ENCODE measurements at places on chromosomes 4 and X.

DNA sequence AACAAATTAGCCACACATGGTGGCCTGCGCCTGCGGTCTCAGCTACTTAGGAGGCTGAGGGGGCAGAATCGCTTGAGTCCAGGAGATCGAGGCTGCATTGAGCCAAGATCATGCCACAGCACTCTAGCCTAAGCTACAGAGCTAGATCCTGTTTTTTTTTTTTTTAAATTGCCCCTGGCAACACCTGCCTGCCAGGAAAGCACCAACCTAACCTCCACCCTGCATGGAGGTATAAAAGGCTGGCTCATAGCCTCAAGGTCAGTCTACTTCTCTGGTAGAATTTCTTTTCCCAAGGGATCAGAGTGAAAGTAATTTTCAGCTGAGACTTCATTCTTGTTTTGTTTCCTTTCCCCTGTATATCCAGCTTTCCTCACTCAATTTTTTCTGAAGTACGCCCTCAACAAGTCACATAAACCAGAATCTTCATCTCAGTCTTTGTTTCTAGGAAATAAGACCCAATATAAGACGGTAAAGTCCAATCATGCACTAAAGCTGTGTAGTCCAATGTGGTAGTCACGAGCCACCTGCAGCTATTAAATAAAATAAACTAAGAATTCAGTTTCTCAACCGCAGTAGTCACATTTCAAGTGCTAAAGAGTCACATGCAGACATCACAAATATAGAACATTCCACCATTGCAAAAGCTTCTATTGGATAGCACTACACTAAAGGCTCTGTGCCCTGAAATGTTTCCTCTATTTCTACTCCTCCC lies 113.3 kb downstream of the HPGD start:
- no peak for DNase-seq

- DNase-seq: no peak
Measured at GRCh38 chr4:25862411-25863346, at the start of gene SEL1L3. TSS of gene SEL1L3 (minus strand) at chr4:25862988. CDS start at chr4:25862836, 152 bp downstream.

DNA sequence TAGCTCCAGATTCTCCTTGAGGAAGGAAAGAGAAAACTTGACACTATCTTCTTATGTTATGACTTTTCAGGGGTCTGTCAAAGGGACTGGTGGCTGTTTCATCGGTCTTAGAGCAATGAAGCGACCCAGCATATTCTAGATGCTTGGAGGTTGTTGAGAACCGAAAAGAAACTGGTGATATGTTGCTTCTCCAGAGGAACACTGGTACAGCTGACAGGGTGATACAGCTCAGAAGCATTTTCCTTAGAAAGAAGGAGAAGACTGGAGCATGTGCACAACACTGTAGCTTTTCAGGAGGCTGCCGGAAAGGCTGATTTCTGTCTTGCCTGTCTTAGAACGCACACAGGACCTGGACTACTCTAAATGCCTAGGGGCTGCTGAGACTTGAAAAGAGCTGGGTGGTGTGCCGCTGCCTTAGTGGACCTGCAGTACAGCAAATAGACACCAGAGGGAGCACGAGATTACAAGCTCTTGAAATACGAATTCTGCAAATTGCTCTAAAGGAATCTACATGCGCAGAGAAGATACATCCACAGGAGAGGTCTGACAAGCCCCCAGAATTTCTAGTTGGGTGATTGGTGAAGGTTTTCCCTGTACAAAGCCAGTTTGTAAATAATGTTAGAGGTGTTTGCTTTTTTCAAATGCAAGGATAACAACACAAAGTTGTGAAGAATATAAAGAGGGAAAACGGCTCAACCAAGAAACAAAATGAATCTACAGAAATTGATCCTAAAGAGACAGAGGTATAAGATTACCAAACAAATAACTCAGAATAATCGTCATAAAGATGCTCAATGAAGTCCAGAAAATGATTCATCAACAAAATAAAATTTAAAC lies 223.1 kb upstream of the DMD start:
- peak; percentile 47 for DNase-seq

GRCh38 chrX:83658731-83659130 lies 150.6 kb downstream of the POU3F4 start:
- DNase-seq: no peak

GRCh38 chr4:139560406-139561104 lies 4.5 kb upstream of the SETD7 start:
- no peak for DNase-seq

GRCh38 chr4:161291222-161291621 lies 872.6 kb downstream of the FSTL5 start:
- no peak for DNase-seq

DNA sequence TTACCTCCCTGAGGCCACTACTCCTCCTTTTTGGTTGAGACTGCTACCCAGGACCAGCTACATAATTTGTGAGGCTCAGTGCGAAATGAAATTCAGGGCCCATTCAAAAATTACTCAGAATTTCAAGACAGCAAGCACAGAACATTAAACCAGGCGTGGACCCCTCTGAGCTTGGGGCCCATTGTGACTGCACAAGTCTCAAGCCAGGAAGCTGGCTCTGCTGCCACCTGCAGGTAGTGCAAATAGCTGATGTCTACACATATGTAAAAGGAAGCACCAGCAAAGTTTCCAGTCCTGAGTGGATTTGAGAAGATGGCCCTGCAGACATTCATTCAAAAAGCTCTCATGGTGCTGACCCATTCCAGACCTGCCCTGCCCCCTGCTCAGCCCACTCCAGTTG lies 213.4 kb upstream of the LNX1 start:
- no peak for DNase-seq

GRCh38 chrX:30881797-30882196 lies 7.3 kb downstream of the TAB3 start:
- DNase-seq: no peak

- no peak for DNase-seq
Measured at GRCh38 chr4:3680656-3681055, 85.5 kb upstream of the ADRA2C start.

DNA sequence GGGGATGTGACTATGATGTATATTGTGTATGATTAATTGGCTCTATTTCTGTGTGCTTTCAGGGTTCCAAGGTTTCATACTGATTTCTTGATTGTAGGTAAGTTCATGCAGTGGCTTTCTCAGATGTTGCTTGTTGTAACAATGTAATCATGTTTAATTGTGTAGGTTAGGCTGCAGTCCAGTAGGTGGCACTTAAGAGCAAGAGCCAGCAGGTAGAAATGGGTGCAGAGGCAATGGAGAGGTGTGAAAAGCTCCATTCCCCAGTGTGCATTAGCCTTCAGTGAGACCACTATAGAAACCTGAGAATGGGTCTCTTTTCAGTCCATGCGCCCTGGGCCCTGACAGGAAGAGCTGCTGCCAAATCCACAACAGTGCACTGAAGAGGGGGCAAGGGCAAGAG lies 28.2 kb downstream of the DCAF12L2 start:
- DNase-seq: peak; percentile 1

DNA sequence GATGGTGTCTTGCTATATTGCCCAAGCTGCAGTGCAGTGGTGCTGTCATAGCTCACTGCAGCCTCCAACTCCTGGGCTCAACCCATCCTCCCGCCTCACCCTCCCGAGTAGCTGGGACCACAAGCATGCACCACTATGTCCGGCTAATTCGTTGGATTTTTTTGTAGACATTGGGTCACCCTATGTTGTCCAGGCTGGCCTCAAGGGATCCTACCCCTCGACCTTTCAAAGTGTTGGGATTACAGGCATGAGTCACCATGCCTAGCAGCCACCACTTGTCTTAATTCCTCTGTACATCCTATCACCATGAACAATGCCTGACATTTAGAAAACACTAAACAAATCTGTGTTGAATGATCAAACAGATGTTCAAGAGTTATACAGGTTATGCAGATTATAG lies 76.7 kb downstream of the NLGN4X start:
- DNase-seq: no peak

DNA sequence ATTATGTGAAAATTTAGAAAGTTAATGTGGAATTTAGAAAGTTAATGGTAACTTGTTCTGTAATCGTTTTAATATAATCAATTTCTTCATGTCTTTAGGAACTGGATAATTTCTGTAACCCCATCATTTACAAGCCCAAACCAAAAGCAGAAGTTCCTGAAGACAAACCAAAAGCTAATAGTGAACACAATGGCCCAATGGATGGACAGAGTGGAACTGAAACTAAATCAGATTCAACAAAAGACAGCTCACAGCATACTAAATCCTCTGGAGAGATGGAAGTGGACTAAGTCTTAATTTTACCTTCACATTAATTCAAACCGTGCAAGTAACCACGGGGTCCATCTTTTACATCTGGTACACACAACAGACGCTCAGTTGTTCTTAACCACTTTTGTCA lies 48.1 kb upstream of the PLK4 start:
- no peak for DNase-seq

DNA sequence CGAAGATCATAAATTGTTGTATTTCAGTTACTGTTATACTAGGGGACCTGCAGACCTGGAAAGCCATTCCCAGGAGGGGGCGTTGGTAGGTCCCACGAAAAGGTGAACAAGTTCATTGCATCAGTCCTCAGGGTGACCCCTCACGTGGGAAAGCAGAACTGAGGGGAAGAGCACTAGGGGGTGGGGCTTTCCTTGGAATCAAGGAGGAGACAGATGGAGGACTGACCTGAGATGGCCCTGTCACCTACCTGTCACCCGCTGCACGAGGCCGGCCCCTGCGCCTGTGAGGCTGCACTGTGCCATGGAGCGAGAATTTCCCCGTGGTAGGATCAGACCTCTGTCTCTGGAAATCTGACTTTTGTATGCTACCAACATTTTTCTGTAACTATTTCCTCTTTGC lies 41.8 kb upstream of the CLDN24 start:
- DNase-seq: no peak

- DNase-seq: no peak
Measured at GRCh38 chr4:121050300-121050699, 22.0 kb downstream of the NDNF start.

- DNase-seq: no peak
Measured at GRCh38 chrX:915427-916229, 285.0 kb downstream of the SHOX start.

- DNase-seq: no peak
Measured at GRCh38 chr4:176363072-176363471, 43.3 kb downstream of the SPCS3 start.

- DNase-seq: no peak
Measured at GRCh38 chr4:147057611-147058190, 112.0 kb upstream of the TTC29 start.

- DNase-seq: no peak
Measured at GRCh38 chrX:39755143-39756032, 342.4 kb downstream of the BCOR start.

GRCh38 chrX:11791090-11791489 lies 33.1 kb downstream of the MSL3 start:
- no peak for DNase-seq

DNA sequence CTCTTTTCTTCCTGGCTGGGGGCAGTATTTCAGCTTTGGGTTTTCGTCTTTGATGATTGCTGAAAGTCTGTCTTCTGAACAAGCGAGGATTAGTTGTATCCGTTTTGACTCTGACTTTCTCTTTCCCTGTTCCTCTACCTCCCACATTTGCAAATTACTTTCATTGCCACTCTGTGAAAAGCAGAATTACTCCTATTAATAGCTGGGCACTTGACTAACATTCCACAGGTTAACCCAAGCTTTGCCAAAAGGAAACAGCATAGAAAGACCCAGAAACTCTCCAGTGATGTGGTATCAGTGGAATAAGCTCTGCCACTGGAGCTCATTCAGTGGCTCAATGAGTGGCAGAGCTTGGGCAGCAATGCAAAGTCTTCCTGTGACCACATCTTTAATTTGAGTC lies 238.9 kb downstream of the PALLD start:
- no peak for DNase-seq

DNA sequence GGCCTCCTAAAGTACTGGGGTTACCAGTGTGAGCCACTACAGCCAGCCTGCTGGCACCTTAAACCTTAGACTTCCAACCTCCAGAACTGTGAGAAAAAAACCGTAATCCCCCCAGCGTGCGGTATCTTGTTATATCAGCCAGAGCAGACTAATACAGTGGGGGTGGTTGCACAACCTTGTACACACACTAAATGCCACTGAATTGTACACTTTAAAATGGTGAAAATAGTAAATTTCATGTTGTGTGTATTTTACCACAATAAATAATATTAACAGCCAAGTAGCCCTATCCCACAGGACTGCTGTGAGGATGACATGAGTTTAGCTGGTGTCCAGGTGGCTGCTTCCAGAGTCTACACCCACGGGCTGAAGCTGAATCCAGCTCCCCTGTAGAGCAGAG lies 38.8 kb downstream of the ZBTB49 start:
- no peak for DNase-seq

GRCh38 chrX:112233164-112233563 lies 150.6 kb upstream of the TRPC5 start:
- DNase-seq: no peak

GRCh38 chr4:147848634-147849033 lies 116.7 kb downstream of the ARHGAP10 start:
- DNase-seq: no peak

- DNase-seq: peak; percentile 1
Measured at GRCh38 chr4:83109480-83110222, 4.9 kb downstream of the PLAC8 start.

- no peak for DNase-seq
Measured at GRCh38 chrX:5957506-5957905, 271.2 kb downstream of the NLGN4X start.

- DNase-seq: peak; percentile 69
Measured at GRCh38 chrX:133685822-133686221, 270.5 kb upstream of the GPC4 start.

GRCh38 chrX:39983715-39984114 lies 114.0 kb downstream of the BCOR start:
- peak; percentile 22 for DNase-seq

GRCh38 chr4:144353292-144353691 lies 212.8 kb upstream of the GYPA start:
- DNase-seq: no peak

DNA sequence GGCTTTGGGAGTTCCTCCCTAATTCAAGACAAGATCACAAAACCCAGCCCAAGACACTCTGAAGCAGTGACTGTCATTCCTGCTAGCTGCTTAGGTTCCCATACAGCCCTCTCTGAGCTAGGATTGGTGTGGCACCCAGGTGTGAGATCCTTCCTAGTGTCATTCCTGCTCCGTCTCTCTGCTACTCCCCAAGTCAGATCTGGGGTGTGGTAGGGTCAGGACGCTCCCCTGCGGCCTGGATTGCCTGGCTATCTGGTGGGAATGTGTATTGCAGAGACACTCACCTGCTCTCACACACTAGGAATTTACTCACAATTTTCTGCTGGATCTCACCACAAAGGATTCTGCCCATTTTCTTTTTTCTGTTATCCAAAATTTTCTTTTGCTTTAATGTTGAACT lies 560.8 kb upstream of the ATOH1 start:
- DNase-seq: no peak

GRCh38 chr4:138242834-138243156 lies 646 bp upstream of the SLC7A11 start:
- no peak for DNase-seq

- no peak for DNase-seq
Measured at GRCh38 chr4:38954727-38955126, 77.5 kb downstream of the TMEM156 start.

DNA sequence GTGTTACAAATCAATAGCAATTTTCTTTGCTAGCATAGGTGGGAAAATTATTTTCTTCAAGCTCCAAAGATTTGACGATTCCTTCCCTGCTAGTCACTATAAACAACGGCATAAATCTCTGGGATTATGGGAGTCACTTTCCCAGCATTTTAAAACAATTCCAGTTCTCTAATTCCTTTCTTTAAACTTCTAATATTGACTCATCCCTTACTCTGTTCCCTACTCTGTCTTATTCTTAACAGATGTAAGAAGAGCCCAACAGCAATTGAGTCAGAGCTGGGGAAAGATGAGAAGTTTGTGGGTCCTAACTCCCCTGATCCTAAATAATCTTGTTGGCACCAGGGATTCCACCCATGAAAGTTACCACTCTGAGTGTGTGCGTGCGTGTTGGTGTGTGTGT lies 47.4 kb upstream of the IL21 start:
- DNase-seq: no peak

GRCh38 chrX:63932006-63932405 lies 147.0 kb upstream of the ARHGEF9 start:
- no peak for DNase-seq

Measured in NCI-H1694 (cell line).